Temporal lobe (tissue), 4 donors: ENCODE measurements at places on chromosomes 12 and 14. TPM values are rescaled to one million over a fixed set of nuclear protein-coding genes. Genes with fewer than 3 reads are reported as not detected.

The KRT72 gene
- total RNA-seq = not detected

The POTEM gene
- not detected for total RNA-seq

The SLC38A4 gene
- 0.74 TPM for total RNA-seq

The IRAK3 gene
- total RNA-seq = 5.4 TPM
